Cortex of kidney (tissue), 1 donor: ENCODE measurements at places on chromosomes 4 and X.

DNA sequence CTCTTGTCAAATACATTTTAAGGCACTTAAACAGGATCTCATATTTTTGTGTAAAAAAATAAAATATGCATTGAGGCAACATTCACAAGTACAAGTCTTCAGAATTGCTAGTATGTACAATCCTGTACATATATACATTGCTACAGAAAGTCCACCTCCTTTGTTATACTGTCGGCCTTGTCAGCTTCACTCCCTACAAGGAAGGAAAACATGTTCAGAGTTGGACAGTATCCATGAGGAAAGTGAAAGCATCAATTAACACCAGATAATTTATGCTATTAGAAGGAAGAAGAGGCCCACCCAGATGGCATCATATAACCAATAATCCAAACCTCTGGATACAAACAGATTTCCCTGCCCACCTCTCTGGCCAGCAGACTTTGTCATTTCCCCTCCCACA, 42.0 kb downstream of the REELD1 start:
- DNase-seq: no peak

DNA sequence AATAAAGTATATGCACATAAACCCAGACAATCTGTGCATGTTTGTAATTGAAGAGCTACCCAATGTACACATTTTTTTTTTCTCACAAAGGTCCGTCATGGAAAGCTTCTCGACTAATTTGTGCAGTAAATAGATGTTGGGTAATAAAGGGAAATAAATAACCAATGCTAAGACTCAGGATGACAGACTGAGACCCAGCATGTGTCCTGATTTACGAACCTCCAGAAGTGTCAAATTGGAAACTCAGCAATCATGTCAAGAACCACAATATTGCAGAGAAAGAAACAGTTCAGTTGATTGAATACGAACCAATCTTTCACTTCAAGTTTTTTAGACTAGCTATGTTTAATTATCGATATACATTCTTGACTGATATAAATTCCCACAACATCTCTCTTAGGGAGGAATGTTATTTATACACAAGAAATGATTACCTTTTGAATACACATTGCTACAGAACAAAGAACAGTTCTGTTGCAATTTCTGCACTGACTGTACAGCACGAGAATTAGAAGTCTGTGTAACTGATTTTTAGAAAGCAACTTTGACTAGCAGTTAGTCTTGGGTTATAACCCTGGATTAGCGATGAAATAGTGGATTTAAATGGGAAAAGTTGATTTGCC, 625.6 kb upstream of the FTHL17 start:
- no peak for DNase-seq

DNA sequence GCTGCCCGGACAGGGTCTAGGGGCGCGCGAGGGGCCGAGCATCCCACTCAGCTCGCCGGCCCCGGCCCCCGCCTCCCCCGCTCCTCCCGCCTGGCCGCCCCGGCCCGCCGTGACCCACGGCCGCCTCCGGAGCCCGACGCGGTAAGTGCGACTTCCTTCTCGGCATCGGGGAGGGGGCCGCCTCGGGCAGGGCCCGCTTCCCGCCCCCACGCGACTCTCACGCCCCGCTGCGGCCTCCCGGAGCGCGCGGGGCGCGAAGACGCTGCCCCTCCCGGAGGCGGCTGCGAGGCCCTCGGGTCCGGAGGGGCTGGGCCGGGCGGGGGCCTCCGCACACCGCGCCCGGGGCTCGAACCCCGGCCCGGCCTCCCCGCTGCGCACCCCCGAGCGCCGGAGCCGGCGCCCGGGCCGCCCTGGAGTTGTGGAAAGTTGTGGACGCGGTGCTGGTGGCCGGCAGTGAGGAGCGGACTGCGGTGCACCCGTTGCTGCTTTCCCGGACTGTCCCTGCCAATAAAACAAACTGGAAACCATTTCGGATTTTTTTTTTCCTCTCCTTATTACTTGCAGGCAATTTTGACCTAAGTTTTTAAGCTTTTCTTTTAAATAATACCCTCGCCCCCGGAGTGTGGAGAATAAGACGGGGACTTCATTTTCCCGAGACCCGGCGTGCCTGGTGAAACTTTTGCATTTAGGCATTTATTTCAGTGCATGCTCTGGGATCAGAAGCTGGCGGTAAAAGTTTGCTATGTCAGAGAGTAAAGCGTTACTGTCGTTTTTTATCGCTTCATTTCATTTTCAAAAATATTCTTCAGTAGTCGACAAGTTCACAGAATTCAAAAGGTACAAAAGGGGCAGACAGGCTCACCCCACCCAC, 13.0 kb upstream of the TMEM156 start:
- DNase-seq: no peak

DNA sequence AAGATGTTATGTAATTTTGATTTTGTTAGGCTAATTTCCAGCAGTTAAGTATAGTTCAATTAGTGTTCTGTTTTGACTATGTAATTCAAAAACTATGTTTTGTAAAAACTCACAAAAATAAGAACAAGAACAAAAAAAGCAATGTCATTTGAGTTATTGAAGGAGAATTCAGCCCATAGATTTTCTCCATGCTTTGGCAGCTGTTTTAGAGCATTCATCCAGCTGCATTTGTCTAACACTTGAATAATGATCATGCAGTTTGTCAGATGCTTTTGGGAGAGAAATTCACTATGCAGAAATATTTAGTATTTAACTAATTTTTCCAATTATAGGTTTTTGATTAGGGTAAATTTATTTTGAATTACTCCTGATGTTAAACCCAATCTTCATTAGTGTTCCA, 14.2 kb downstream of the CPE start:
- DNase-seq: no peak

DNA sequence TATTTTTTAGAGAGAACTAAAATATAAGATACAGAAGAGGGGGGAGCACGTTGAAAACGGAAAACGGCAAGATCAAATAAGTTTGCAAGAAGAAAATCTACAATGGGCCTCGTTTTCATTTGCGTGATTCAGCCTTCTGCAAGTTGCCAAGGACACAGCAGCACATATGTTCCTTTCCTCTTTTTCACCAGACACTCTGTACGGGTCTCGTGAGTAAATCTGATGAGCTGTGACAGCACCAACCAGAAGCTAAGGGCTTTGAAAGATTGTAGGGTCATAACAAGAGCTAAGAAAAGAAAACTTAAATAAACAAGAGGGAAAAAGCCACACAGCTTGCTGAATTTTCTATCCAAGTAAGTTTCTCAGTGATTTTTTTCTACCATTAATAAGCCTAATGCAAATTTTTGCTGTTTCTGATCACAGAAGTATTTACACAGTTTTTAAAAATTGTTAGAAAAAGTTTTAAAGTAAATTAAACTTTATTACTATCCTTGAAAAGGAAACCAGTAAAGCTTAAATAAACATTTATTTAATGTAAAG, 63.4 kb downstream of the SCML2 start:
- no peak for DNase-seq

GRCh38 chr4:138915756-138916155, 99.8 kb upstream of the NOCT start:
- DNase-seq: no peak

DNA sequence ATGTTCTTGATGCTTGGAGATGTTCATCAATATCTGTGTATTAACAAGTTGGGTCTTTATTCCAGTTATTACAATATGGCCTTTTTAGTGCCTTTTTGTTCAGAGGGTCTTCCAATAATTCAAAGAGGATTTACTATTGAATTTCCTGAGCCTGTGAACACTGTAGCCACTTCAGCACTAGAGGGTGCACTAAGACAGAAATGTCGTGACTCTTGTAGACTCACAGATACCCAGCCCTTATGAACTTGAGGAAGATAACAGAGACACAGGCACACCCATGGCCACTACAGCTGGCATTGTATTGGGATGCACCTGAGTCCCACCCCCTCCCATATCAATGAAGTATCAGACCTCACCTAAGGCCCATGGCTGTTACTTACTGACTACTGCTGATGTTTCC, 54.4 kb upstream of the ACTRT1 start:
- DNase-seq: no peak

- DNase-seq: no peak
Measured at GRCh38 chrX:30065226-30065625, 150.1 kb upstream of the MAGEB2 start.

DNA sequence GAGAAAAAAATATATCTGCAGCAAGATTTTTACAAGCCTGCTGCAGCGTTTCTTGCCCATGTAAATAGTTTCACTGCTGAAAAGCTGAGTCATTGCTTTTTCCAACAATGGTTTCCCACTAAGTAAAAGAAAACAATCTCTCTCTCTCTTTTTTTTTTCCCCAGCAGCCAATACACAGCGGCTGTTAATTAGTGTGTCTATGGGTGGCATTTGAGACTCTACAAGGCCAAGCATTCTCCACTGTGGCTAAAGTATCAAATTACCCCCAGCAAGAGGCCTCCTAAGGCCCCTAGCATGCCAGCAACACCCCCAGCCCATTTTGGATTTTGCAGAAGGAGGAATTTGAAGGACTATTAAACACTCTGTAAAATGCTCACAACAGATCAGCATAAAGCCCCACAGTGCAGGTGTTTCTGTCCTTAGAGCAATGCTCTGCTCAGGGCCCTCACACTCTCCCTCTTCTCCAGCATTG, 837.4 kb downstream of the TRIML1 start:
- no peak for DNase-seq

DNA sequence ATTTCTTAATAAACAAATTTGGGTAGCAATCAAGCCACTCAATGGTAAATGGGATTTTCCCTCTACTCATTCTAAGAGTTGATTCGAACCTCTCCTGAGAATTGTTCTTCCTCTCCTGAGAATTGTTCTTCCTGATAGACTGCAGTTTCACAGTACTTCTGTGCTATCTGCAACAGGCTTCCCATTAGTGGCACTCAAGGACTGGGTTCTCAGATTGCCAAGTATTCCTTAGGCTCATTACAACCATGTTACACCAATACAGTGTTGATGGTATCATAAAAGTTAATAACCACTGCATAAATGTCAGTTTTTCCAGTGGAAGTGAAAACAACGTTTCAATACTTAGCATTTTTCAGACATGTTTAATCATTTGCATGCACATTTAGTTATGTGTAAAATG, 201.6 kb downstream of the FRMPD4 start:
- DNase-seq: no peak

GRCh38 chr4:168978001-168978700, 31.9 kb downstream of the CBR4 start:
- DNase-seq: no peak

DNA sequence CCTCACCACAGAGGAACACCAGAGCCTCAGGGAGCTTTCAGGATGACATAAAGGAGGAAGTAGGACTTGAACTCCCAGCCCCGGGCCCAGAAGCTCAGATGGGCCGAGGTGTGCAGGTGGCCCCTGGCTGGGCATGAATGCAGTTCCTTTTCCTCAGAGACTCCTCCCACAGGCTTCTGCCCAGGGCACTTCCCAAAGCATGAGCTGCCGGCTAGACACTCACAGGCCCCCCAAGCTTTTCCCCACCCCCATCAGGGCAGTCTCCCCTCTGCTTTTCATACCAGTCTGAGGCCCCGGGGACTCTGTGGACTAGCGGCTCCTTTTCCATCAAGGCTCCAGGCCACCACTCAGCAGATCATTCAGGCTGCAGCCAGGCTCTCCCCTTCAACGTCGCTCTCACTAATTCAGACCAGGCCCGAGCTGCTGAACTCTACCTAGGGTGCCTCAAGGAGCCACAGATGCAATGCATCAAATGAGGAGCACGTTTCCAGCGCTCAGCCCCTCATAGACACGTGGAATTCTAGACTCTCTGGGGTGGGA, 36.9 kb downstream of the HMX1 start:
- DNase-seq: no peak

- no peak for DNase-seq
Measured at GRCh38 chr4:180054291-180054690, 2188.9 kb upstream of the TENM3 start.

DNA sequence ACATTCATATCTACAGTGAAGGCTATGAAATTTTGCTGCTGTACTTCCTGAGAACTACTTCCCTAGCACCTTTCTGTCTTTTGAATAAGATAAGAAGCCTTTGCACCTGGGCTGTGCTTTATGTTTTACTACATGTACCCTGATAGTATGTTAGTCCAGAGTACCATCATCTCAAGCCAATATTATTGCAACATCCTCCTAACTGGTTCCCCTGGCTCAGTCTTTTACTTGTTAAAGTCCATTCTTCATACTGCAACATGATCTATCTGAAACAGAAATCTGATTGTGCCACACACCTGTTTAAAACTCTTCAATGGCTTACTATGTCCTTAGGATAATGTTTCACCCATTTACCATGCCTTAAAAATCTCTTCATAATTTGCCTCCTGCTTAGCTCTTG, 102.3 kb downstream of the AGTR2 start:
- DNase-seq: no peak

DNA sequence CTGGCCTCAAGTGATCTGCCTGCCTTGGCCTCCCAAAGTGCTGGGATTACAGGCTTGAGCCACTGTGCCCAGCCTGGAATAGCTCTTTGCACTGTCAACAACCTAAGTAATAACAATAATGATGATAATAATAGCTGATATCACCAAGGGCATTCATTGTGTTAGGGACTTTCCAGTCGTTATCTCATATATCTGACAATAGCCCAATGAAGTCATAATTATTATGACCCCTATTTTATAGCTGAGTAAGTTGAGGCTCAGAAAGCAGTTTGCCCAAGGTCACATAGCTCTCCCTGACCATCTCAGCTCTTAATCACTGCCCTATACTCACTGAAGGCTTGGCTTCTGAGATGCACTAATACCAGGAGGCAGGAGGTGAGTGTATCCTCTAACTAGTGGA, 18.7 kb upstream of the MAP7D3 start:
- no peak for DNase-seq

- DNase-seq: no peak
Measured at GRCh38 chr4:173398220-173398619, 696 bp downstream of the SCRG1 start.

DNA sequence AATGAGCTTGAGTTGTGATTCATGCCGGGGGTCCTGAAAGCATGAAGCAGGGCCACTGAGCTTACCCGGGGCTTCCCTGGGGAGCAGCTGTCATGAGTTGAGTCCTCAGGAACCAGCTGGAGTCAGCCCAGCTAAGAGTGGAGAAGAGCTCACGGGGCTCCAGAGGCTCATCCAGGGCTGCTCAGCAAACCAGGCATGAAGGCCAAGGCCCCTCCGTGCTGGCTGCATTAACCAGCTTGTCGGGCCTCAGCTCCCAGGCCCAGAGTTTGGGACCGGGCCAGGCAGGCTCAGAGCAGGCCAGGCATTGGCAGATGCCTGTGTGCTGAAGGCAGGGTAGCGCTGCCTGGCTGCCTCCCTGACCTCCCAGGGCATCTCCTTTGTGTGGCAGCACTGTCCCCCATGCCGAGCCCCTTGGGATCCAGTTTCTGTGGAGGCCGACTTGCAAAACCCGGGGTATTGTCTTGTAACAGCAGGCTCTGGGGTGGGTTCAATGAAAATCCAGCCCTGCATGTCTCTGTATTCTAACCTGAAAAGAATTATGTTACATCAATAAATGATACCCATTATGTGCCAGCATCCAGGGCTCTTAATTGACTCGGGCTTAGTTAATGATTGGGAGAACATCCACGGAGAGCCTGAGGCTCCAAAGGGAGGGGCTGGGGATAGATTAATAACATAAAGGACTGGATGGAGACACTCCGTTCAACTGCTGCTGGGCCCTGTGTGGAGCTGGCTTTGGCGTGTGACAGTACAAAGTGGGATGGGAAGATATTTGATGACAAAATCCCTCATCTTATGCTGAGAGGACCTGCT, 68.0 kb upstream of the MSX1 start:
- DNase-seq: no peak

- DNase-seq: no peak
Measured at GRCh38 chr4:174928174-174928573, 10.0 kb downstream of the ADAM29 start.
